Activated T-helper 9 cell treated with anti-CD3 and anti-CD28 coated beads, Interleukin-2, amount 50 U/mL, for 16 hours (primary cell): ENCODE measurements at places on chromosomes 2 and 18.

- no peak for DNase-seq
These were observed 269.9 kb upstream of the SETBP1 start for GRCh38 chr18:44410740-44411139.

- DNase-seq = no peak
These were observed 381.2 kb downstream of the LPIN1 start for GRCh38 chr2:12127638-12128037.

DNA sequence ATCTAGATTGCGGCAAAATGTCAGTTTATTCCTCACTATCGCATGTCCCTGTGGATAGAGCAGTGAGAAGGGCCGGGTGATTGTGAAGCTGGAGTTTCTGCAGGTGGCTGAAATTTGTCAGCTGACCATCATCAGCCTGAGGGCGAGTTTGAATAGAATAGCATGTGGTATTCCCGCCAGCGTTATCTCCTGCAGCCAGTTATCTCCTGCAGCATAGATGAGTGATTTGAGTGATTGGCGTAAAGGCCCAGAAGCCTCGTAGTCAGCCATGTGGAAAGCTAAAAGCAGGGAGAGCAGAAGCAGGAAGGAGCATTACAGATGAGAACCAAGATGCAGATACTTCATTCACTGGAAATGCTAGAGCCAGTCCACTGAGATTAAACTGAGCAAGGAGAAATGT lies 65.5 kb downstream of the CABLES1 start:
- DNase-seq = no peak

GRCh38 chr2:49286045-49286444 lies 131.7 kb upstream of the FSHR start:
- no peak for DNase-seq

- DNase-seq = no peak
These were observed 72.7 kb downstream of the PLB1 start for GRCh38 chr2:28568533-28568932.

DNA sequence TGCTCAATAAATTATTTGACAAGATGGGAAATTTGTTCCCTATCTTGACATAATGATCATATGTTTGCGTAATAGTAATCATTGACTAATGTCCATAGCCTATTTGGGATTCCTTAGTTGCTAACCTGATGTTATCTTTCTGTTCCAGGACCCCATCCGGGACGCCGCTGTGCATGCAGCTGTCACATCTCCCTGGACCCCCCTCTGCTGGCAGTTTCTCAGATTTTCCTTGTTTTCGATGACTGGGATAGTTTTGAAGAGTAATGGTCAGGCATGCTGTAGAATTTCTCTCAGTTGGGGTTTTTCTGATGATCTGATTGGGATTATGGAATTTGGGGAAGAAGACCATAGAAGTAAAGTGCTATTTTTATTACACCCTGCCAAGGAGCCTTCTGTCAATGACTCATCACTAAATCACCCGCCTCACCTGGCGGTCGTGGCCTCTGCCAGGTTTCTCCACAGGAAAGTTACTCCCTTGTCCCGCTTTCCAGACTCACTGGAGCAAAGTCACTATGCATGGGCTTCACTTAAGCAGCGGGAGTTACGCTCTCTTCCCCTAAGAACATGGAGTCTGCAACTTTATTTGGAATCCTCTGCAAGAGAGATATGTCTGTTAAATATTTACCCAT lies 19.9 kb upstream of the TMEM18 start:
- DNase-seq = no peak

GRCh38 chr2:168460571-168460970 lies 4.5 kb downstream of the CERS6 start:
- no peak for DNase-seq

DNA sequence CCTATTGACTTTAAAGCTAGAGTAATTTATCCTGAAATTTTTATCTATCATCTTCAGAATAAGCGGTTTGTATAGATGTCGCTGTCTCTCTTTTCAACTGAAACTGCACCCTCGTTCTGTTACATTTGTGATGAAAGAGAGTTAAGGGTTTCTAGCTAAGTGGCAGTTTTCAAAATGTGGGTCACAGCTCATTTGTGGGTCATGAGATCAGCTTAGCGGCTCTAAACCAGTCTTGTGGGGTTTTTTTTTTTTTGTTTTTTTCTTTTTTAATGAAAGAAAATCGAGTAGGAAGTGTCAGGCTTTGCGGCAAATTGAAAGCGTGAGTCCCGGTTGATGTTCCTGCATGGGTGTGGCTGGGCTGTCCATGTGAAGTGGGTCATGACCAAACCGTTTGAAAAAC lies 31.2 kb downstream of the SALL3 start:
- no peak for DNase-seq

DNA sequence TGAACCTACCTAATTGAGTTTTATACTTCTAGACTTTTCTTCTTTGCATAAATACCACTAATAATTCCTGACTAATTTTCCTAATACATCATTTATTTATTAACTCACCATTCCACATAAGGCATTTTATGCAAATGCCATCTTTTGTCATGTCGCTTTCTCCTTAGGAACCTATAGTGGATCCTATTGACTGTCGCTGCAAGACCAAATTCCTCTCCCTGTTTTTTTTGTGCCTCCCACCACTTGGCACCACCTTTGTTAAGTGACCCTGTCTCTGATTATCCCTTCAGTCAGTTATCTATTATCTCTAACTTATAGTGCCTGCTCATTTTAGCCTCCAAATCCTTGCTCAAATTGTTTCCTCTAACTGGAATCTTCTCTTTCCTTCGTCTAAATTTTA lies 19.5 kb downstream of the UNC80 start:
- no peak for DNase-seq

GRCh38 chr2:239822146-239822831 lies 202.9 kb downstream of the NDUFA10 start:
- no peak for DNase-seq

DNA sequence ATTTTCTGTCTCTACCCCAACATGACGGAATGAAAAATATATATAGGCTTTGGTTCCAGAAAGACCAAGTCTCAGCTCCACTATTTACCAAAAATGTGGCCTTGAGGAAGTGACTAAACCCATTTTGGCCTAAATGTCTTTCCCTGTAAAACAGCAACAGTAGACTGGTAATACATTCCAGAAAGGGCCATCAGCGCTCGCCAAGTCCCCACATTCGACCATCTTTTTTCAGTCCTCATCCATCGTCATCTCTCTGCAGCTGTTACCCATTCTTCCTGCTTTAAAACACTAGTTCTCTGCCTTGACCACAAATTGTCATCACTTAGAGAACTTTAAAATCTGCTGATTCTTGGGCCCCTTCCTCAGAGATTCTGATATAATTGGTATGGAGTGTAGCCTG lies 183.8 kb upstream of the CTAGE1 start:
- DNase-seq = no peak

DNA sequence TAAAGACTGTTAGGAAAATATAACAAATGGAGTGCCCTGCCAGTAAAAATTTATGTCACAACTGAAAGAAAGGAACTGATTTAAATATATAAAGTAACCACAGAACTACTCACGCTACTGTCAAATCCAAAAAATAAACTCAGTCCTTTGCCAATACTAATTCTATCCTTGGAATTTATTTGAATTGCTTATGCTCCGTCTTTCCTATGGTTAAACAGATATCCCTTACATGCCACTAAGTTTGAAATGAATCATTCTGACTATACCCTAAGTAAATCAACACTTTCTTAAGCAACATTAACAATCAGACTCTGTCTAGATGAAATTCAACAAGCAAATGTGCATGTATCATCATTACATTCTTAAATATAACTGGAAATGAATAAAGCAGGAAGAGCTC lies 9.8 kb downstream of the HNRNPLL start:
- no peak for DNase-seq

- no peak for DNase-seq
These were observed 72.2 kb upstream of the CHRNA1 start for GRCh38 chr2:174836377-174836994.

GRCh38 chr2:169349535-169349934 lies 12.8 kb downstream of the LRP2 start:
- no peak for DNase-seq

- no peak for DNase-seq
These were observed 132.2 kb upstream of the ITGB6 start for GRCh38 chr2:160332318-160332717.

GRCh38 chr2:173708806-173709205 lies 256.4 kb downstream of the SP3 start:
- no peak for DNase-seq

DNA sequence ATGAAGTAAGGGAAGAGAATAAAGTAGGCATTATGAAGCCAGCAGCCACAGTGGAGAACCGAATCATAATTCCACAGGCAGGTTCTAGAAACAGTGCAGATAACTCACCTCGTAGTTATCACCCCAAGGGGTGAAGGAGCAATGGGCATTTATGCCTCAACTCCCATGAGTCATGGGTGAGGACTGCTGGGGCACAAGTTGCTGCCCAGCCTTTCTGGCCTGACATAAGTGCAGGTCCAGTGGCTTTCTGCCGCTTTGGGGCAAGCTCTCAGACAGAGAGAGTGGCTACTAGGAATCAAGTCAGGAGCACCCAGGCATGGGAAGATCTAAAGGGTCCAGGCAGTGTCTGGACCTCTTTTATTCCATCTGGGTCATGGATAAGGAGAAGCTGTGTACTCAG lies 149.8 kb downstream of the SUCLG1 start:
- DNase-seq = no peak

- no peak for DNase-seq
These were observed 46.5 kb upstream of the RAB31 start for GRCh38 chr18:9661564-9661963.
